Activated effector memory CD4-positive, alpha-beta T cell treated with Interleukin-2 at 50 U/mL for 16 hours (primary cell): ENCODE measurements at places on chromosomes 3 and 15.

GRCh38 chr15:39273717-39274411, 307.0 kb upstream of the THBS1 start:
- no peak for DNase-seq

DNA sequence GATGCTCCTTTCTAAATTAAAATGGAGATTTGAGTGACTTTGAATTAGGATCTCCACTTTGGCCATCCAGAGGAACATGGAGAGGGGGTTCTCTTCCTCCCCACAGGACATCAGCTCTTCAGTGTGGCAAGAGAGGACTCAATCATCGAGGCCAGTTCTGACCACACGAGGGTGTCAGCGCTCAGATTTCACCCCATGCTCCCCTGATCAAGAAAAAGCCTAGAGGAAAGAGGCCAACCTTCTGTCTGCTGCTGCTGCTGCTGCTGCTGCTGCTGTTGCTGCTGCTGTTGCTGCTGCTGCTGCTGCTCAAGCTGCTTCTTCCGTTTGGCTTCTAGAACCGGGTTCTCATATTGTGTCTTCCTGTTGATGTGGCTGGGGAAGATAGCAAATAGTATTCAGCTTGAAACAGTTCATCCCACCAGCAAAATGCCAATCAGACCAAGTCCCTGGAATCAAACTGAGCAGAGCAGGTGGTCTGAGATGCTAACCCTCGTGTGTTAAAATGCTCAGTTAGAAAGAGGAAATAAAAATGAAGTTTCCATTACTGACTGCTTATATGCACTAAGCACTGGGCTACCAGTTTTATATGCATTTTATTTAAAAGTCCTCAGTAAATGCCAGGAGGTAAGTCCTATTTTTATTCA, 599.0 kb downstream of the MAGI1 start:
- DNase-seq = no peak

DNA sequence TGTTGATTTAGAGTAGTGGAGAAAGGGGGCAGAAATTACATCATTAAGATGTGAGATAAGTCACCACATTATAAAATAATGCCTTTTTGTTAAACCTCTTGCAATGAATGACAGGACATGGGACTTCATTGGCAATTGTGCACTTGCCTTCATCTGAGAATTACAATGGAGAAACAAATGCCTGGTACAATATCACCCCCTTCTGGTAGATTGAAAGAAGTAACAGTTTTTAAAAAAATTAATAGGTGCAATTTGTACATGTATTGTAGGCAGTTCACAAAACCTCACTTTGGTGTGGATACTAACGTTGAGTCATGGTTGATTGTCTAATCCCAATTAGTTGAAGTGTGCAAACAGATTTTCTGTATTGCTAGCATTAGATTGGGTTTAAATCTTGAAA, 4.6 kb upstream of the P2RY14 start:
- DNase-seq = no peak

DNA sequence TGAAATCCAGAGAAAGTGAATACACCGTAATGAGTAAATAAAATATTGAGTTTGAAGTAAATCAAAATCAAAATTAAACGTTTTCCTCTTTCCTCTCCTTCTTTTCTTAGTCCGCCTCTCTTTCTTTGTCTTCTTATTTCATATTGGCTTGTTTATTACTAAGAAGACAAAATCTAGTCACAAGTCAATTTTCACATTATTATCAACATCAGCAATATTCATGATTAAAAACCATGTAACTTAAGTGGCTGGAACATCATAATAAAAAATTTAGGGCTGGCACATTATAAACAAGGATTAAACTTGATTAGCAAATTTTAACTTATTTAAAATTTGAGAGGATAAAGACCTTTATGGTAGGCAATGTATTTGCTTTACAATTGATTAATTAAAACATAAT, 61.4 kb downstream of the BCHE start:
- no peak for DNase-seq

DNA sequence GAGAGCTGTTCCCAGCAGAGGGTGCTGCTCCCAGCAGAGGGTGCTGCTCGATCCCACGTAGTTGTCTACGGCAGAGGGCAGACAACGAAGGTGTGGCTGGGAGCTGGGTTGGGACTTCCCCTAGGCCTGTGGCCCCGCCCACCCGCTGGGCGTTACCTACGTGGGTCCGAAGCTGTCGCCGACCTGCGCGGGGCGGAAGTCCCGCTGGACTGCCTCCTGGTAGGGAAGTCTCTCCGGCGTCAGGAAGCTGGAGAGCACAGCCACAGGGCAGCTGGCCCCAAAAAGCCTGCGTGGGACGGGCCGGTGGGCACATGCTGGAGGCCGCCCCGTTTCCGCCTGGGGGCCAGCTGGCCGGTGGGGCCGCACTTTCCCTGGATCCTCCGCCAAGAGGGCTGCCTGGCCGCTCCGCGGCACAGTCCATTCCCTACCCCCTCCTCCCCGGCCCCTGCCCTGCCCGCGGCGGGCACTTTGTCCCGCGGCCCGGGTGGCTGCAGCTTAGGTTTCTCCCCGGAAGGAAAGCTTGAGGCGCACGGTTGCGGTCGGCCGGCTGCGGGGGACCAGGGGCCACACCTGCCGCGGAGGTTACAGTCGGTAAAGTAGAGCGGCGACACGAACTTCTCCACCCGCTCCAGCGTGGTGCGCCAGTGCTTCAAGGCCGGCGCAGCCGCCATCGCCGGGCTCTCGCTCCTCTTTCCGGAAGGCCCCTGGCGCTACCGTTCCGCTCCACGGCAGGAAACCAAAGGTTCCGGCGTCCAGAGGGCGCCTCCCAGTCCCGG, at the start of gene MAN2C1:
TSS of gene MAN2C1 (minus strand) at position 695 of the 776 bp plus-strand sequence. CDS start at position 671, 24 bp downstream.
- DNase-seq = peak; percentile 87

DNA sequence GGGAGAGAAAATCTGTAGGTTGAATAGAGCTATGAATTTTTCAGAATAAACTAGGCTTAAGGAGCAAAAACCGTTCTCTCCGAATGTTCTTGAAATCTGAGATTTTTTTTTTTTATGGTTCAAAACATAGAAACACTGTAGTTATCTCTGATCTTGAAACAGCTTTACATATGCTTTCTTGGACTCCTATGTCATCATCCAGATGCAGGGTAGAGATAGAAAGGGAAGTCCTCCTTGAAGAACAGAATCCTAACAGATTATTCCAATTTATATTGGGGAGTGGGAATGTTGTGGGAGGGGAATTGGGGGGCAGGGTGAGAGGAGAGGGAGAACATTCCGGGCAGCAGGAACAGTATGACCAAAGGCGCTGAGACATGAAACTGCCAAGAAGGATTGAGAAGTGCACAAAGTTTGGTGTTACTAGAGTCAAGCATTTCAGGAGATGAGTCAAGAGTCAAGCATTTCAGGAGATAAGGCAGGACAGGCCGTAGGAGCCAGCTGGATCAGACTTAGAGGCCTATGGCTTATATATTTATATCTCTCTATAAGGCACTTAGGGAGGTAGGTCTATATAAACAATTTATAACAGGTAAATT, 21.9 kb upstream of the ST3GAL6 start:
- no peak for DNase-seq

- DNase-seq = no peak
Measured at GRCh38 chr15:70466305-70466704, 297.1 kb downstream of the UACA start.

DNA sequence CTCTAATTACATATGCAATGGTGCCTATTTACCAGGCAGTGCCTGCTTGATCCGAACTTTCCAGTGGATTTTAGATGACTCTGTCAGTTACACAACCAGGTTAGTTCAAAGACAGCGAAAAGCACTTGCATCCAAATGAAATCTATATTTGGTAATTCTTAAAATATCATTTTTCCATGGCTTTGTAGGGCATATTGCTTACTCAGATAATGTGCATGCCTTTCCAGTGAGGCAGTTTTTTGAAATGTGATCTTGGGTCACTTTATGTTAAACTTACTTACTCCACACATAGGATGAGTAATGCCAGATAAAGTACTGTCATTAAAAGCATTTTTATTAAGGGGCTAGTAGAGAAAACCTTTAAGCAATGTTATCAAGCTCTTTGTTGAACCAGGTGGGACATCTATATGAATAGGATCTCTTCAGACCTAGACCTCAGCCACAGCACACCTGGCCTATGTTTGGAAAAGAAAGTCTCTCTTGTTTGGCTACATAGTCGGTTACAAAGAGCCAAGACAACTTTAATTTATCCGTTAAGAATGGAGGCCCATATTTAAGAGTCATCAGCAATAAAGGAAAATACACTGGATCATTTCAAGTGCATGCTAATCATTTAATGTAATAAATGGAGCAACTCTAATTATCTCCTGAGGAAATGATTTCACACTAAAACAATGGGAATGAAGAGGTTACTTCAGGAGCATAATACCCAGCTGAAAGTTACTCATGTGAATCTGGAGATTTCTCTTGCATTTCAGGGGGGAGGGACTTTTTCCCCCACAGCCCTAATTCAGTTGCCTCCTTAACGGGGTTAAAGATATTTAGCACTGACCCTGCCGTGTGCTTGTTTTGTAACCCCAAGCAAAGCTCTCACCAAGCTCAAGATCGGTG, 56.3 kb upstream of the TMCO5A start:
- DNase-seq = no peak

GRCh38 chr3:132399054-132399929, 18.0 kb upstream of the DNAJC13 start:
- no peak for DNase-seq

GRCh38 chr3:42685363-42685881, at the start of gene KLHL40:
TSS of gene KLHL40 (plus strand) at chr3:42685537. CDS start at chr3:42685619, 82 bp downstream.
- DNase-seq = no peak

GRCh38 chr3:45562027-45562426, 32.5 kb upstream of the LIMD1 start:
- DNase-seq = no peak

DNA sequence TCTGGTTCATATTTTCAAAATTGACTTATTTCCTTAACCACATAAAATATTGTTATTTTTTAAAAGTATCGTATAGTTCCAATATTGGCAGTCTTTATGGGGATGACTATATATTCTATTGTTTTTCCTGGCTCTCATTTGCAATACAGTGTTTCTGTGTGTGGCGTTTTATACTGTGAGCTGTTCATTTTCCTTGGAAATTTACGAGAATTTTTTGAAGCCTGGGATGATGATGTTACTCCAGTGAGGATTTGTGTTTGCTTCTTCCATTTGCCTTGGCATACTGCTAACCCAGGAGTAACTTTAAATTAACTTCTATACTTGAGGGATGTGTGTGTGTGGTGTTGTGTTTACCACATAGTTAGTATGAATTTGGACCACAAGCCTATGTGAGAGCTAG, 95.2 kb downstream of the NR1D2 start:
- DNase-seq = no peak

- DNase-seq = no peak
Measured at GRCh38 chr3:171614318-171614921, 154.2 kb upstream of the TNIK start.

GRCh38 chr3:22620498-22620897, 582.6 kb upstream of the UBE2E2 start:
- DNase-seq = no peak

DNA sequence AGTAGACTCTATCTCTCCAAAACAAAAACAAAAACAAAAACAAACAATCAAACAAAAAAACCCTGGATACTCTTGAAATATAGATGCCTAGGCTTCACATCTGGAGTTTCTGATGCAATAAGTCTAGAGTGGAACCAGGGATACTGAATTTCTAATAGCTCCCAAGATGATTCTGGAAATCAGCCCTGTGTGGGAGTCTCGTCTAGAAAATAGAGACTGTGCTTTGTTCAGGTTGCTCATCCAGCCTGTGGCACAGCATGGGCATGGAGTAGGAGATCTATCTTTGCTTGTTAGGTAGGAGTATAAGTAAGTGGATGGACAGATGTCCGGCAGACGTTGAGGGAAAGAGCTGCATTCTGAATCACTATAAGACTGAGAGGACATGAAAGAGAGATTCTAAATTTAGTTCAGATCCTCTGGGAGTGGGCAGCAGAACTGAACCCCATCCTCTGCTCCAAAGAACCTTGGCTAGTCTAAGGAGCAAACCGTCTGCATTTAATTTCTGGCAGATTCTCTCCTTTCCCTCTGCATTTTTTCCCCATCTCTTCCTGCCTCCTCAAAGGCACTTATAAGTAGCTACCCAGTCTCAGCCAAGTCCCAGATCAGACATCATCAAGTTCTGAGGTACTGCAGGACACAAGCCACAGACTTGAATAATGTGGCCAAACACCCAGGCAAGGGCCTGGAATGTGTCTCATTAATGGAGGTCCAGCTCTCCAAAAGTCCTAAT, 92.6 kb upstream of the STRIT1 start:
- no peak for DNase-seq

GRCh38 chr15:48084759-48085590, 35.8 kb upstream of the SLC24A5 start:
- no peak for DNase-seq

DNA sequence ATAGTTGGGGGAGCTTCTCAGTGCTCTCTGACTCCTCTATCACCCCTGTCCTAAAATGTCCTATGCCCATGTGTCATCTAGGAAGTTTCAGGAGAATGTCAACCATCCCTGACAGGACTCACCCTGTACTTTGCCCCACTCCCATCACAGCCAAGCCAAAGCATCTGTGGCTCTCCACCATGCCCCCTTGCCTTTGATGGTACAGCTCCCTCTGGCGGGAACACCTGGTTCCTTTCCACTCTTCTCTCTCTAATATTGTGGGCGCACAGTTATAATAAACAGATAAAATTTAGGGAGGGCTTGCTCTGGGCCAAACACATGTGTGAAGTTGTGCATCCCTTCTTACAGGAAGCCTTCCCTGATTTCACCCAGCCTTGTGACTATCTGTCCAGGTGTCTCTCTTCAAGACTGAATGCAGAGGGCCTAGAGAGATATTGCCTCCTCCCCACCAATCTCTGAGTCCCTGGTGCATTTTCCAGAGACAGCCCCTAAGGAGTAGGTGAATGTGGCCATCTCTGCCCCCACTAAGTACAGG, 62.8 kb downstream of the ISG20 start:
- DNase-seq = no peak

DNA sequence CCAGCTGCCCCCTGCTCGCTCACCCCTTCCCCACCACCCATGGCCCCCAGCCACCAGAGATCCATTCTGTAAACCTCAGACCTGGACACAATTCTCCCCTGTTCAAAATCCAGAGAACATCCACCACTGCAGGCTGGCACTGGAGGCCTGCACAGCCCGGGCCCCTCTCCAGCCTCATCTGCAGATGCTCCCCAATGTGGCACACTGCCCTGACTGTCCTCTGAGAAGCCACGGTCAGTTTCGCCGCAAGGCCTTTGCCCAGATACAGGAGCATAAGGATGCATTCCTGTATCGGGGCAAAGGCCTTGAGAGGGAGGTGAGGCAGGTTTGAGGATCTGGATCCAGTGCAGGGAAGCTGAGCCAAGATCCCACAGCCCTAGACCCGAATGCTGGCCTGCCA, 175.4 kb upstream of the LINGO1 start:
- DNase-seq = no peak
